ENCODE measurements at places on chromosomes 2 and 18.

- no peak for DNase-seq
Observed at GRCh38 chr2:234046521-234046920, 4.0 kb upstream of the SPP2 start.

GRCh38 chr2:85057226-85057962 lies 75.8 kb upstream of the TCF7L1 start:
- peak; percentile 67 for DNase-seq

DNA sequence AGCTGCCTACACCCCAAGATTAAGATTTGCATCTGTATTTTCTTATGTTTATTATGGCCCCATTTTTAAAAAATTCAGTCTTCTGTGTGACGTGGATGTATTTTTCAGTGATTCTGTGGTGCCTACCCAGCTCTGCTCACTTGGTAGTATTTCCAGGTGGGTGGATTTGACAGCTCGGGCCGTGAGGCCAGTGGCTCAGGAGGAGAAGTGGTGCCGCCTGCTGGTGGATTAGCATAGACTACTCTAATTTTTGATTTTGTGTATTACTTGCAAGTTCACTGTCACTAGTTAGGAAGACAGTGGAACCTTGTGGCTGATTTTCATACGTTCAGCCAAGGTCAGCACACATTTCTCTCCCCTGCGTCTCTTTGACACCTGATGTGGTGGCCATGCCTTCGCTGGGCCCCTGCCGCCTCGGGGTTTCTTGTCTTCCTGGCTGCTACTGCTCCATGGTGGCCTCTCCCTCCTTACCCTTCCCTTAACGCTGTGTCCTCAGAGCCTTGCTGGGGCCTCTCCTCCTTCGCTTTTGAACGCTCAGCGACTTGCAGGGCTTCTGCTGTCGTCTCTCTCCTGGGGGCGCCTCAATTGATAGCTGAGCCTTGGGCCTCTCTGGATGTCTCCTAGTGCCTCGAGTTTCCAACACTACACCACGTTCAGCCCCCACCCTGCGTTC lies 89.4 kb downstream of the DGKD start:
- peak; percentile 55 for DNase-seq

DNA sequence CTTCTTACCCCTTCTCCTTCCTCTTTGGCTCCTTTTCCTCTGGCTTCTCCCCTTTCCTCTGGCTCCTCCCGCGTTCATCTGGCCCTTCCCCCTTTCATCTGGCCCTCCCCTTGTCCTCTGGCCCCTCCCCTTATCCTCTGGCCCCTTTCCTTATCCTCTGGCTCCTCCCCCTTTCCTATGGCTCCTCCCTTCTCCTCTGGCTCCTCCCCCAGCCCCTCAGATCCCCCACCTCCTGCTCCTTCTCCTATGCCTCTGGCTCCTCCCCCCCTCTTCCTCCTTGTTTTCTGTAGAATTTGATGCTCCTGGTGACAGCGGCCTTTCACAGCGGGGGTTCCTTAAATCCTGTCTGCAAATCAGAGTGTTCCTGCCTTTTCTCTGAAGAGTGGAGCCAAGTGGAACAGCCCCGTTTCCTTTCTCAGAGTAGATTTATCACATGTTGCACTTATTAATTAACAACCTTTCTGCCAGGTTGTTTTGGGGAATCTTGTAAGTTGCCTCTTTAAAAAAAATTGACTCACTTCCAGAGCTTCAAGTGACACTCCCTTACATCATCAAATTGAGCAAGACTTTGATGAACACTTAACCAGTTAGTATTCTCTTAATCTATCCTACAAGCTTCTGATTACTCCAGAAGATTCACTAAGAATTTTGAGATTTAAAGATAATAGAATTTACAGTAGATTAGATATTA lies 27.9 kb downstream of the FABP1 start:
- peak; percentile 31 for DNase-seq

DNA sequence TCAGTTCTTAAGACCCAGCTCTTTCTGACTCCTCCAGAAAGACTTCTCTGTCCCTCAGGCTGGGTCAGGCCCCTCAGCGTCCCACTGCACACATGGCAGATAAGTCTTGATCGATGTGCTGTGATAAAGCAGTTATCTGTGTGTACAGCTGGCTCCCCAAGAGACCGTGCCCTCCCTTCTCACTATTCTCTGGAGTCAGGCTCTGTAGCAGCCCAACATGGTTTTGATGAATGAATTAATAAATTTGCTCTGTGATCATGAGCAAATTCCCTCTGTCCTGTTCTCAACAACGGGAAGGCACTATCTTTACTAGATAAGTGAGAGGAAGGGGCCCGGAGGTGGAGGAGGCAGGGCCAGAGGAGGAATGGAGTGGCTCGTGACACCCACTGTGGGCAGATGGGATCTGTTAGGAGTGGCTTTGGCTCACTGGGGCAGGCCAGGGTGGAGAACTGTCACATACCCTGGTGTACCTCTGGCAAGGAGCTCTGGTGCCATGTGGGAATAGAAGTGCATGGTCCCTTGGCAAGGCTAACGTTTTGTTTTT lies 48.3 kb downstream of the ZFP36L2 start:
- DNase-seq, result no peak

DNA sequence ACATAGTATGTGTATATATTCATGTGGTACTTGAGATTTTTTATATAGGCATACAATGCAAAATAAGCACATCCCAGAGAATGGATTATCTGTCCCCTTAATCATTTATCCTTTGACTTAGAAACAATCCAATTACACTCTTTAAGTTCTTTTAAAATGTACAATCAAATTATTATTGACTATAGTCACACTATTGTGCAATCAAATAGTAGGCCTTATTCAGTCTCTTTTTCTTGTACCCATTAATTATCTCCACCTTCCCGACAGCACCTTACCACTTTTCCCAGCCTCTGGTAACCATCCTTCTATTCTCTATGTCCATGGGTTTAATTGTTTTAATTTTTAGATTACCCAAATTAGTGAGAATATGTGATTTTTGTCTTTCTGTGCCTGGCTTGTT lies 914.1 kb downstream of the CCDC85A start:
- no peak for DNase-seq

GRCh38 chr2:150482667-150483400 lies 4.6 kb downstream of the RND3 start:
- DNase-seq, result no peak

DNA sequence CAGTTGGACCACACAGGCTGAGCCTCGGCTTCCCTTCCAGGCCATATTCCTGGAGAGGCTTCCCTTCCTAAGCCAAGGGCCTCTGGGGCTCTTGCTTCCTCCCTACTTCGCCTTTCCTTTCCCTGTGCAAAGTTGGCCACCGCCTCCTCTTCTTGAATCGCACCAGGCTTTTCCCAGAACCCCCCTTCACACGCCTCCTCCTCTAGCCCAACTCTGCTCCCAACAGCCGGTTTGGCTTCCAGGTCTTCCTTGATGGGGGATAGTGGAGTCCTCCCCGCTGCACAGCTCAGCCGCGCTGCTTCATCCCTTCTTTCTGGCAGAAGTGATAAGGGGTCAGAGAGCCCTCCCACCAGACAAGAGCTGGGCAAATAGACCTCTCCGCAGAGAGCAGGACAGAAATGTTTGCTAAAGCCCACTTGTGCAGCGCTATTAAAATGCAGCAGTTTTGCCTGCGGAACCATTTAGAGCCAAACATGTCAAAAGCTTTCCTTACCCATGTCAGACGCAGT lies 56.4 kb downstream of the SNORC start:
- DNase-seq, result no peak

DNA sequence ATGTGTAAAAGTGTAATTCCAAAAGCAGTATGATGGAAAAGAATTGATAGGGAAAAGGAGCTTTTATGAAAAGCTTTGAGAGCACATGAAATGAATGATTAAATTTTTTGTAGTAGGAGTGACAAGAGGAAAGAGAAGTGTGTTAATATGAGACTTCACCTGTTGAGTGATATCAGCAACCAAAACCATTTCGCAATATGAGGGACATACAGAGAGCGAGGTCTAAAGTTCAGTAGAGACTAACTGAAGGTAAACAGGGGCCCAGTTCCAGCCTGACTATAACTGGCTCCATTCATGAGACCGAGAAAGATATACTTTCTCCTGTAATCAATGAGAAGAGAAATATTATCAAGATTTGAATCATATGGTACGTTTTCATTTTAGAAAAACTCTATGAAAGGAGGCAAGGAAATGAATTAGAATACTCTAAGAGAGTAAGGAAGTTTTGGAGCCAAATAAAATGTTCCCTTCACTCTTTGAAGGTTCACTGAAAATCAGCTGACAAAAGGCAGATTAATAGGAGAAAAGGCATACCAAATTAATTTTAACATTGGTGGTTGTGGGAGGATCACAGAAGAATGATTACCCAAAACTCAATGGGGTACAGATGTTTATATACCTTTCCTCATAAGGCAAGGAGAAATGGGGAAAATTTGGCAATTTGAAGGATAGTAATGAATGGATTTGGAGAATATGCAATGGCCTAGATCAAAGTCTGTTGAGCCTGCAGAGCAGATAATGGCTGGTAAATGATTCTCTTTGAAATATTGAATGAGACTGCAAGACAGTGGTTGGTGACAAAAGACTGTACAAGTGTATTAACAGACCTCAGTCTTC lies 932.2 kb downstream of the TDRD15 start:
- DNase-seq, result no peak
